Activated CD8-positive, alpha-beta memory T cell treated with anti-CD3 and anti-CD28 coated beads for 1 hour (primary cell): ENCODE measurements at places on chromosomes 7 and 10.

- DNase-seq: no peak
These were observed 1.1 kb downstream of the HTR5A start for GRCh38 chr7:155071121-155071651.

- no peak for DNase-seq
These were observed 78.2 kb downstream of the EPC1 start for GRCh38 chr10:32268788-32269187.

DNA sequence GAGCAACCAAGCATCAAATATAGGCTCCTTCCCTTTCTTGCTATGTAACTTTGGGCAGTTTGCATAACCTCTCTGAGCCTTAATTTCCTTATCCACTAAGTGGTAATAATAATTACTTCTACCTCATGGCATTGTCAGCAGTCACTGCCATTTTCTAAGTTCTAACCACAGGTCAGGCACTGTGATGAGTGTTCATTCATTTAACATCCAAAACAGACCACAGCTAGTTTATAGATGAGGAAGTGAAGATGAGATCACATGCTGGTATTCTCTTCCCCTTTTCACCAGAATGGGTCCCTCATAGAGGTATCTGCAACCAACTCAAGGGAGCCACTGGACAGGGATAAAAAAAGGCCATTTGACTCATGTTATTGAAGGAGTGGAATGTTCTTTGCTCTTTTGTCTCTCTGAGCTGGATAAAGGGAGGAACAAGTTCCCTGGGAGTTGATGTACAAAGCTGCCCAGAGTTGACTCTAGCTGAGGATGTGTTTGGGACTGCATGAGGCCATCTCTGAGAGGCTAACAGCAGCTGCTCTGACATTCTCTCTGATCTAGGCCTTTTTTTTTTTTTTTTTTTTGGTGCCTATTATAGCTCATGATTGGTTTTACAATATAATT lies 65.0 kb downstream of the DNAJC12 start:
- no peak for DNase-seq

DNA sequence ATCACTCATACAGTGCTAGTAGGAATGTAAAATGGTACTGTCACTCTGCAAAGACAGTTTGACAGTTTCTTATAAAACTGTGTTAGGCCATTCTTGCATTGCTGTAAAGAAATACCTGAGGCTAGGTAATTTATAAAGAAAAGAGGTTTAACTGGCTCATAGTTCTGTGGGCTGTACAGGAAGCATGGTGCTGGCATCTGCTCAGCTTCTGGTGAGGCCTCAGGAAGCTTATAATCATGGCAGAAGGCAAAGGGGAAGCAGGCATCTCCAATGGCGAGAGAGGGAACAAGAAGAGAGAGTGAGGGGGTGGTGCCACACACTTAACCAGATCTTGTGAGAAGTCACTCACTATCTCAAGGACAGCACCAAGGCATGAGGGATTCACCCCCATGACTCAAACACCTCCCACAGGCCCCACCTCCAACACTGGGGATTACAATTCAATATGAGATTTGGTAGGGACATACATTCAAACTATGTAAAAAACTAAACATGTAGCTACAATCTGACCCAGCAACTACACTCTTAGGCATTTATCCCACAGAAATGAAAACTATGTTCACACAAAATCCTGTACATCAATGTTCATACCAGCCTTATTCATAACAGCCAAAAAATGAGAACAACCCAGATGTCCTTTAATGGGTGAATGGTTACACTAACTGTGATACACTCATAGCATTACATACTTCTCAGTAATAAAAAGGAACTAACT lies 5.0 kb downstream of the ALDH18A1 start:
- no peak for DNase-seq

DNA sequence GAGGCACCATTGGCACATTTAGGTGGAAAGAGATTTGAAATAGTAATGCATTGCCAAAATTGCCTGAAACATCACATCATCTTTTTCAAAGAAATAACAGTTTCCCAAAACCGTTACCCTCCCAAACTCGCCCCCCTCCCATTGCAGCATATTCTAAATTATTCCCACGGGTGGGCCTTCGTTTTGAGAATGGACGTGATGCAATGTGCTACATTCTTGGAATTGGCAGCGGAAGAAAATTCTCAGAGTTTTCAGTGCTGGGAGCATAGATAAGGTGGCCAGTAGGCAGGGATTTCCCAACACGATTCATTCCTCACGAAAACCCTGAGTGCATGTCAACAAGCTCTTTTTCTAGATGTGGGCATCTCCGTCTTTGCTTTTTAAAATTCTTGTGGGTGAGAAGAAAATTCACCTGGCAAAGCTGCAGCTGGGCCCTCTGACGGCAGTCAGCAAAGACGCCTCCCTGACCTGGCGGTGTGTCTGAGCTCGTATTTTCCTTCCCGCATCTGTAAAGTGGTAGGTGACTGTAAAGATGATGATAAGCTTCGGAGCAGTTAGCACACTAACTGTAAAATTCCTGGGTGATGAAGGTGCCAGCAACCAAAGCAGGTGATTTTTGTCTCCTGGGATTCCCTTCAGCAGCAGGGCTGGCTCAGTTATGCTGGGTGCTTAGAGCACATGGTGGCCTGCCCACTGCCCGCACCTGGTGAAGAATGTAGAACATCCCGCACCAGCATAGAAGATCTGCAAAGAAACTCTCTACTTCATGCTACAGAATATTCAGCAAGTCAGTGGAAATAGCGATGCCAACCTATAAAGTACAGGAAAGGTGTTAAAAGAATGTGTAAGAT lies 141.9 kb upstream of the KLF6 start:
- no peak for DNase-seq

DNA sequence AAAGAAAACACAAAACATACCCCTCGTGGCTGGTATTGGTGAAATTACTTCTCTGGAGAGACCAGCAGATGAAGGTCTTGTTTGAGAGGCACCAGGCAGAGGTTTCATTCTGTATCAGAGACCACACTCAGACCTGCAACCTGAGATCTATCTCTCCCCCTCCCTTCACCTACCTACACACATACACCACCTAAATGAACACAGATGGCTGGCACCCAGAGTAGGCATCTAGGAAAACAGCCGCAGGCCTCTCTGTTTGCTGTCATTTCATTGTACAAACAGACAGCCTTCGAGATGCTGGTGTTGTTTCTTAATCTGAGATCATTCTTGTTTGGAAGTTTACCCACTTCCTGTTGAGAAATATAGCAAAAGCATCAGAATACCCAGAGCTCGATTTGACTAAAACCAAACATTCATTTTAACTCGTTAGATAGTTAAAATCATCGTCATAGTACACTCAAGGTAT lies 173.9 kb upstream of the SLC25A13 start:
- DNase-seq: no peak

DNA sequence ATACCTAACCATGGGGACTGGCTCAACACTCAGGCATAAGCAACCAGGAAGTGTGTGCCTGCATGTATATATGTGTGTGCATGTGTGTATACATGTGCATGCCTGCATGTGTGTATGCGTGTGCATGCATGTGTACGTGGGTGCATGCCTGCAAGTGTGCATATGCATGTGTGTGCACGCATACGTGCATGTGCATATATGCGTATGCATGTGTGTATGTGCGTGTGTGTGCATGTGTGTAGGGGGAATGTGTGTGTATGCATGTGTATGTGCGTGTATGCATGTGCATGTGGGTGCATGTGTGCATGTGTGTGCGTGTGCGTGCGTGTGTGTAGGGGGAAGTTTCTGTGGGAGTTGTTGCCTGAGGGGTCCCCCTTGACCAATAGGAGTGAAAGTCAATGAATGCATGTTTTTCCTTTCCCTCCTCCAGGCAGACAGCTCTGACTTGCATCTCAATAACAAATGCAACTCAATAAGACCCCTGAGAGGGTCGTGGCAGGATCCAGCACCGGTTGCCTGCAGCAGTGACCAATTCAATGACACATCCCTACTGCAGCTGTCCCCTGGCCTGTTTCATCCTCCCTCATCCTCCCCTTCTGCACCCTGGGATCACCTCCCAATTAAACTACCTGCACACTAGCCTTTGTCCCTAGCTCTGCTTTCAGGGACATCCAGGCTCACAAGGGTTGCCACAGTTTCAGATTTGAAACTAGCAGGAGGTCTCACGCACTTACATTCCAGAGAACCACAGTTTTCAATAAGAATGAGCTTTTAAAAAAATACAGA lies 27.0 kb upstream of the FZD8 start:
- no peak for DNase-seq

DNA sequence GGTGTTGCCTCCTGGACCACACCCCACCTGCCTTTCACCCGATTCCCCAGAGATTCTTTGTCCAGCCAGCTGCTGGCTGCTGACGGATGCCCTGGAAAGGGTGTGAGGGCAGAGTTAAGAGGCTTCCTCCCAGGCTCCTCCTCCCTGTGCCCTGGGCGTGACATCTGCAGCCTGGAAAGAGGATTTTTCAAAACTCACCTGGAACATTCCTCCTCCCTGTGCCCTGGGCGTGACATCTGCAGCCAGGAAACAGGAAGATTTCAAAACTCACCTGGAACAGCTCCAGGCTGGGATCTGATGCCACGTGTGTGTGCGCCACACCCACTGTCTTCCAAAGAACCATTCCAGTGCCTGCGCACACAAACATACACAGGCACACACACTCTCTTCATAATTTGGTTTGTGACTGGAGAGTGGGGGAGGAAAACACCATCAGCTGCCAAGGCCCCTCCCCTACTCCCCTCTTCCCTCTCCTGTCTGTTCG lies 5.2 kb downstream of the MARVELD1 start:
- DNase-seq: no peak

- DNase-seq: no peak
These were observed 4.4 kb upstream of the TRUB1 start for GRCh38 chr10:114933588-114933987.

DNA sequence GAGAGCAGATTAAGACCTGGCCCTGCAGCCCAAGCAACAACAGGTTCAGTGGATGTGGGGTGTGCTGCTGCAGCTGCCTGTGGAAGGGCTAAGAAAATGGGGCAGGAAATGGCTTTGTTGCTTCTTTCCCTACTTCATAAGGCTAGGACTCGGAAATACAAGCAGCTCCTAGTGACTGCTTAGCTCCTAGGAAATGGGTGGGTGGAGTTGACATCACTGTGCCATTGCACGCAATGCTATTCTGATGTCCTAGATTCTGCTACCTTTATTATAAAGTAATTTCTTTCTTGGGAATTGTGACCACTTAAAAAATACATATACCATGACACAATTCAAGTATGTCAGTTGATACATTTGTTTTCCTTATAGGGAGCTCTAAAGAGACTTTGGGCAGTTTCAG lies 155.8 kb downstream of the FANK1 start:
- DNase-seq: no peak

- DNase-seq: no peak
These were observed 25.9 kb upstream of the PTPRN2 start for GRCh38 chr7:158613481-158613880.

- no peak for DNase-seq
These were observed 92.0 kb upstream of the PRR15 start for GRCh38 chr7:29471444-29472138.

GRCh38 chr10:70993051-70993450 lies 104.7 kb upstream of the PCBD1 start:
- no peak for DNase-seq

DNA sequence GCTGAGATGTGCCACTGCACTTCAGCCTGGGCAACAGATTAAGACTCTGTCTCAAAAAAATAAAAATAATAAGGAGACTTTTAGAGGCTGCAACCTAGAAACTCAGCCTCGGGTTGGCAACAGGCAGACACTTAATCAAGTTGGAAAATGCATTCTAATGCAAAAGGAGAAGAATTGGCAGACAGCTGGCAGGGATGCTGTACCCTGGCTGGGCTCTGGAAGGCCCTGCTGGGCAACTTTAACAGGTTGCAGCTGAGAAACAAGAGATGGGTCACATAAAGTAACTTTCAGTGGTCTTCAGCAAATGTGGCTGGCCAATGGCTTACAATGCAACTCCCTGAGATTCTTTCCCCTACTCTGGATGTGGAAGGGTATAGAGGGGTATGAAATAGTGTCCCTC lies 1225.7 kb downstream of the TYW1 start:
- DNase-seq: no peak

- DNase-seq: no peak
These were observed 278.3 kb downstream of the HGF start for GRCh38 chr7:81491573-81491972.

DNA sequence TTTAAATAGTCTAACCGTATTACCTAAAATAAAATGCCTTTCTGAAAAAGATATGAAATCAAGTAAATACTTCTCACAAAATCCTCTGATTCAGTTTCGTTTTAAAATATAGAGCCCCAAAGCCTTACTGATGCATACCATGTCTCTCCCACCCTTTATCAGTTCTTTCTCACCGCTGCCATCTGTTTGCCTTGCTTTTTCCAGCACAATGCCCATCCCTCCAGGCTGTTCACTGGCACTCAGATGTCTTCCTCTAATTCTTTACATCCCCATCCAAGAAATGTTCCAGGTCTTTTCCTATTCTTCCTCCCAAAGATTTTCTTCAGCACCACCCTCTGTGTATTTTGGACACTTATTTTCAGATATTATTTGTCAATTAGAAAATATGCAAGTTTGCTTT lies 116.5 kb upstream of the LRRN3 start:
- no peak for DNase-seq
